GM12878 (cell line): ENCODE measurements at places on chromosomes 16 and 17.

GRCh38 chr17:30450125-30451027 lies 26.8 kb upstream of the GOSR1 start:
- DNase-seq = no peak

- no peak for DNase-seq
Measured at GRCh38 chr17:20218272-20218671, 209.1 kb downstream of the SPECC1 start.

DNA sequence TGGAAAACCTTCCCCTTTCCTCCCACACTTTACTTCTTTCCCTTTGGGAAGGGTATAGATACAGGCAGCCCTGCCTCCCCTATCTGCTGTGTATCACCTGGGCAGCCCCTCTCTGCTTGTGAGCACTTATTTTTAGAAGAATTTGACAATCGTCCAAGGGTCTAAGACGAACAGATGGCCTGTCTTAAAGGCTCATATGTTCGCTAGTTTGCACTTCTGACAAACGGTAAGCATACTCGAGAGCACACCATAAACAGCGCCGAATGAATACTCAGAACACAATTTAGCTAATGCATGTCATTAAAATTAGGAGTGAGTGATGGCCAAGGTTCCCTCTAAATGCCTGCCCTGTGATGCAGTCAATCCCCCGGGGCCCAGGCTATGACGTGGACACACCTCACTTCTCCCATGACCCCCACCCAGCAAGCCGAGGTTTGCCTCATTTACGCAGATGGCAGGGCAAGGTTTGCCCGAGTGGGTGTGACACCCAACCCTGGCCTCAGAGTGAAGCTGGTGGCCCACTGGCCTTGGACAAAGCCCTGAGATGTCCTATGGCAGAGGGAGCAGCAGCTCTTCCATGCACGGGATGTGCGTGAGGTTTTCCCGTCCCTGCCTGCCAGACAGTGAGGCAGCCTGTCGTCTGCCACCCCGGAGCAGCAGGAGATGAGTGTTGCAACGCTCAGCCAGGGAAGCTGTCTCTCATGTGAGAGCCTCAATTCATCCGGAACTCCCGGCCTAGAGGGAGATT lies 125.2 kb downstream of the C16orf78 start:
- no peak for DNase-seq

DNA sequence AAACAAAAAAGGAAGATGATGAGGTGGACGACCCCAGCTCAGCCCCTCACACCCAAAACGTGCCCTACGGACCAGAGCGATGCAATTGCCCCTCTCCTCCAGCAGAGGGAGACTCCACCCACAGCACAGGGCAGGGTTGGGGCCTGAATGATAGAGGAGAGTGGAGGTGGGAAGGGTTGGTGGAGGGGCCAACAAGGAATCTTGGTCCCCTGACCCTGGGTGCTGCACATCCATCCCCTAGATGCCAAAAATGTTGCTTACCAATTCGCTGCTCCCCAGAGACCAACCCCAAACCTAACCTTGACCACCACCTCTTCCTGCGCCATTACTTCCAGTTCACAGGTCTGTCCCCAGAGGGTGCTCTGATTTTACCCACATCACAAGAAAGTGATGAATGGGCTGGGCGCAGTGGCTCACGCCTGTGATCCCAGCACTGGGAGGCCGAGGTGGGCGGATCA lies 12.9 kb downstream of the P2RX5 start:
- DNase-seq = peak; percentile 48

DNA sequence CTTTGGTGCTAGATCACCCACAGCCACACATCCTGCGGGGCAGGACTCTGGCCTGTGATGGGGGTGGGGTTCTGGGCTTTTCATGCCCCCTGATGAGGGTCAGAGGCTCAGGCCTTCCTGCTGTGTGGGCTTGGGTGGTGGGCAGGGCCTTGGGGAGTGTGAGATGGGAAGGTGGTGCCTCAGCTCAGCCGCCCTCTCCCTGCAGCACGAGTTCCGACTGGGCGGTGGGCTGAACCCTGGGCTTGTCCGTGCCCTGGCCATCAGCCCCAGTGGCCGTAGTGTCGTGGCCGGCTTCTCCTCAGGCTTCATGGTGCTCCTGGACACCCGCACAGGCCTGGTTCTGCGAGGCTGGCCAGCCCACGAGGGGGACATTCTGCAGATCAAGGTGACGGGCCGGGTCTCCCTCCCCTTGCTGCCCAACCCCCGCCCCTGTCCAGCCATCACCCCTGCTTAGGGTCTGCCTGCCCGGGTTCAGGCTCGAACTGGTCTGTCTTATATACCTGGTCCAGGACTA lies 6.8 kb upstream of the SERPINF2 start:
- DNase-seq = no peak

DNA sequence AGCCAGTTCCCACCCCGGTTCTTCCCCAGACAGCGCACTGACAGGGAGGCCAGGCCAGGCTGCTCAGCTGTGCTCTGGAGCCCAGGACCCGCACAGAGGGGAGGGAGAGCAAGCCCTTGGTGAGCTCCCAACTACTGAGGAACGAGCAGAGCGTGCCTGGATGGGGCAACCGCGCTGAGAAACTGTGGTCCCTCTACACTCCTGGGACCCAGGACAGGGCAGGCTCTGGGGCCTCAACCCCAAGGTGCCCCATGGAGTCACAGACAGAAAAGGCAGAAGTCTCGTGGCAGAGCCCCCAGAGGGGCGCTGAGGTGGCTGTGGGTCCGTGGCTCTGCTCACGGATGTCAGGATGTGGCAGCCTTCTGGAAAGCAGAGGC lies 16.3 kb downstream of the SLX4 start:
- no peak for DNase-seq

GRCh38 chr17:81379523-81379942 lies 15.7 kb upstream of the BAHCC1 start:
- no peak for DNase-seq
